ENCODE measurements at places on chromosomes 2 and 18.

GRCh38 chr2:25220313-25220712, 51.9 kb upstream of the POMC start:
- no peak for DNase-seq

GRCh38 chr2:23486684-23487075, 101.7 kb downstream of the KLHL29 start:
- DNase-seq: no peak

- DNase-seq: no peak
Measured at GRCh38 chr18:73835656-73836364, 311.8 kb downstream of the FBXO15 start.

- no peak for DNase-seq
Measured at GRCh38 chr18:43869451-43870008, 592.2 kb upstream of the SYT4 start.

GRCh38 chr2:23069923-23070322, 315.1 kb upstream of the KLHL29 start:
- DNase-seq: no peak

- DNase-seq: no peak
Measured at GRCh38 chr2:106107509-106108131, 86.5 kb downstream of the UXS1 start.

DNA sequence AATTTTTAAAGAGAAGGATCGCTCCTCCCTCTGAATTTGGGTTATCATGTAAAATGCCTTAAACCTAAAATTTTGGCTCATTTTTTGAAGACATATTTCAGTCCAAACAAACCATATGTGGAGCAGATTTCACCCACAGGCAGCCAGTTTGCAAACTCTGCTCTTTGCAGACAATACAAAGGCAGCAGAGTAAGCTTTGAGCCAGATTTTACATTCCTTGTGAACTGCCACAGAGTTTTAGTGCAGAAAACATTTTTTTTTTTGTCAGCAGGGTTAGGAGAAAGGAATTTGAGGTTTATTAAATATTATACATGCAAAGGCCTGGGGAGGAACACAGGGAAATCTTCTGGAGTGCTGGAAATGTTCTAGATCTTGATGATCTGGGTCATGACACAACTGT, 171.9 kb upstream of the FN1 start:
- no peak for DNase-seq

DNA sequence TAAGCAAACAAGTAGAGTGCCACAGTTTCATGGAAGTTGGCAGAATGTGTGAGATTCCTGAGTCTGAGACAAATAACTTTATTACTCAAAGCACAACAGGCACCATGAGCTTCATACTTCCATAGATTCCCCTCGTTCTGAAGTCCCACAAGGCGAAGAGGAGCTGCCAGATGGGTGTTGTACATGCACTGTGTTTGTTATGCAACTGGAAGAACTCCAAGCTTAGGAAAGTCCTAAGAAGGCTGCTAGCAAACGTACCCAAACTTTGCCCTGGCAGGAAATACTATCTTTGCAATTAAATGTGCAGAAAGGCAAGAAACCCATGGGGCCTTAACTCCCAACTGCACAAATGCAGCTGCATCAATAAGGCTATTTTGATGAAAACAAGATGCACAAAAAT, 1.6 kb upstream of the GCA start:
- no peak for DNase-seq

DNA sequence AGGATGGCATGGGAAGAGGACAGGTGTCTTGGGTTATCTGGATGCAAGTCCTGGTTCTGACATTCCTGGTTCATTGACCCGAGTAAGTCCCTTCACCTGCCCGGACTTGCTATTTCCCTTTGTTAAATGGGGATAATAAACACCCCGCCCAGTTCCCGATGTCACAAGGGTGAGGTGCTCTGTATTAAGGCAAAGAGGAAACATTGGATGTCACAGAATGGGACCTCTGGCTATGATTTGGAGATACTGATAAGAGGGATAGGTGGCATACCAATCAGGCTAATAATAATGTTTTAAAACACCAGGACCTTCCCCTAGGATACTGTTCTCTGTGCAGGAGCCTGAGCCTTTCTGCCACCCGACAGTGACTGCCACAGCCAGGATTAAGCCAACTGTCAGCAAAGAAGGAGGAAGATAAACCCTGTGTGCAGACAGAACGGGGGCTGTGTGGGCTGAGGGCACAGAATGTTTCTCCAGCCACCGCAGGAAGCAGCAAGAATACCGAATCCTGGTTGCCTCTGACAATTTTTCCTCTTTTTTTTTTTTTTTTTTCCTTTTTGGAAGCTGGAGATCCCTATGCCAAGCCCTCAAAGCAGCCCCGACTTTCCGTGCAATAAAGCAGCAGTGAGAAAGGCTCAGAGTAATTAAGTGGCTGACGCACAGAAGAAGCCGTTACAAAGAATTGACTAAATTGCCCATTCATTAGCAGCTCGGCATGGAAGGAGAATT, 336.6 kb downstream of the SMAD2 start:
- peak; percentile 32 for DNase-seq

DNA sequence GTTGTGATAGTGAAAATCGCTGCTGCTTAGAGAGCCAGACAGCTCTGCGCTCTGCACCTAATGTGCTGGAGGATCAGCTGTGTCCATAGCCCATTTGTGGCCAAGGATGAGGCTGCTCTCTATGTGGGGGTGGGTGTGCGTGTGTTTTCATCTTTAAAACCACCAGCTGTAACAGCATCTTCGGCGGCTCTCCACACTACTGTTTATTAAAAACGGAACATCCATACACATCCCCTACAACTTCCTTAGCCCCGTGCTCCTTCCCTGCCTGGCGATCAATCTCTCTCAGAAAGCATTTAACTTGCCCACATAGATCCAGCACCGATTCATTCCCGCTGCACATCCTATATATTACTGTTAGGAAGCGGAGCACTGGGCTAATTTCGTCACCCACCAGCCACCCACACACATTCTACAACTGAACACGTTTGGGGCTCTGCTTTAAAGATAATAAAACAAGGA, 1.6 kb downstream of the CELF4 start:
- DNase-seq: peak; percentile 5

DNA sequence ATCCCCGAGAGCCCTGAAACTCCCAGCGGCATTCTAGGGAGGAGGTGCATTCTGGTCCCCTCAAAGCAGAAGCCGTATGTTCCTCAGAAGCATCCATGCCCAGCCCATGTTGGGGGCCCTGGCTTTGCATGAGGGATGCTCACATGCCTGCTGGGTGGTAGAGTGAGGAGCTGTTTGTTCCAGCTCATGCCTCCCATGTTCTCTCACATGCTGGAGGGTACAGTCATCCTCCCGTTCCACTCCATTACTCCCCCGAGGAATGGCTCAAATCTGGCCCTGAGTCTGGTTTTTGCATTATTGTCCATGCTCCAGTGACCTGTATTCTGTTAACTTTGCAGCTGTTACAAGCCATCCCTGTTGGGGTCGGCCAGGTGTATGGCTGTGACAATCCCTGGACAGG, 24.1 kb downstream of the SLC14A2 start:
- no peak for DNase-seq

DNA sequence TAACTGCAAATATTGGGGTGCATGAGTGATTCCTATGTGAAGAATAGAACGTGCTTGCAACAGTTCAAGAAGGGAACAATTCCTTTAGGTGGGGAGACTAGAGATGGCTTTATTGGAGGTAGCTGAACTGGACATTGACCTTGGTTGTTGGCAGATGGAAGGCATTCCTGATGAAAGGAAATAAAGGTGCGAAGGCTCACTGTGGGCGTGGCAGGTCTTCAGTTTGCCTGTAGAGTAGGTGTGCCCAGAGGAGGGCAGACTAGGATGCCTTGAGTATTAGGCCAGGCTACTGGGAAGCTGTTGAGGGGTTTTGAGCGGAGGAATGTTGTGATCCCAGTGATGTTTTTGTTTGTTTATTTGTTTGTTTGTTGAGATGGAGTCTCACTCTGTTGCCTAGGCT, 2.8 kb downstream of the SPR start:
- DNase-seq: no peak

DNA sequence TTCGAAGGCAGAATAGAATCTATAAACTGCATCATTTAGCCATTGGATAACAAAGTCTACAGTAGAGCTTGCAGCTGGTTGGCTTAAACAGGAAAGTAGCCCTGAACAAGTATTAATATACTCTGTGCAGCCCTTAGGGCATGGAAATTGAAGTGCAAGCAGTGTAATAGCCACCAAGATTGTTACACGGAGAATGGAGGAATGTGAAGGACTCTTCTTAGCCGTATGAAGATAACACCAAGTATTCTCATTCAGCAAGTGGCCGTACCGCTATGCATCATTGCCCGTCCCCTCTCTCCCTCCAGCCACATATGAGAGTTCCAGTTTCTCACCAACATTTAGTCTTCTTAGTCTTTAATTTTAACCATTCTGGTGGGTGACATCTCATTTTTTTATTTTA, 40.5 kb downstream of the ANKRD12 start:
- DNase-seq: no peak

- DNase-seq: no peak
Measured at GRCh38 chr2:38290332-38290731, 86.7 kb downstream of the ATL2 start.

DNA sequence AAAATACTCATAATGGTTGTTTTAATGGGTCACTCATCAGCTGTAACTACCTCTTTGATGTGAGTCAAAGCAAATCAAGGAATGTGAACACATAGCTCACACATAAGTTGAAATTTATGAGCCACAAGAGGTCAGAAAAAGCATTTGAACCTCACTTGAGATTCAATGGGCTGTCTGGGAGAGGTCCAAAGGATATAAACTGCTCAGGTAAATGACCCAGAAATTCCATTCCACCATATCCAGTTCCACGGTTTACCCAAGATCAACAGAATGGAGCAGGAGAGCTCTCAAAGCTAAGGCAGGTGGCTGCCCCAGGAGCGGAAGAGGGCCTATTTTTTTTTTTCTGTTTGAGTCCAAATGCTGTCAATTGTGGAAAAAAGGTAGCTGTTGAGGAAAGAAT, 464.1 kb downstream of the TNS1 start:
- no peak for DNase-seq

- no peak for DNase-seq
Measured at GRCh38 chr2:152127628-152128027, 28.8 kb upstream of the CACNB4 start.

GRCh38 chr2:215505044-215505786, 69.3 kb upstream of the FN1 start:
- DNase-seq: no peak

DNA sequence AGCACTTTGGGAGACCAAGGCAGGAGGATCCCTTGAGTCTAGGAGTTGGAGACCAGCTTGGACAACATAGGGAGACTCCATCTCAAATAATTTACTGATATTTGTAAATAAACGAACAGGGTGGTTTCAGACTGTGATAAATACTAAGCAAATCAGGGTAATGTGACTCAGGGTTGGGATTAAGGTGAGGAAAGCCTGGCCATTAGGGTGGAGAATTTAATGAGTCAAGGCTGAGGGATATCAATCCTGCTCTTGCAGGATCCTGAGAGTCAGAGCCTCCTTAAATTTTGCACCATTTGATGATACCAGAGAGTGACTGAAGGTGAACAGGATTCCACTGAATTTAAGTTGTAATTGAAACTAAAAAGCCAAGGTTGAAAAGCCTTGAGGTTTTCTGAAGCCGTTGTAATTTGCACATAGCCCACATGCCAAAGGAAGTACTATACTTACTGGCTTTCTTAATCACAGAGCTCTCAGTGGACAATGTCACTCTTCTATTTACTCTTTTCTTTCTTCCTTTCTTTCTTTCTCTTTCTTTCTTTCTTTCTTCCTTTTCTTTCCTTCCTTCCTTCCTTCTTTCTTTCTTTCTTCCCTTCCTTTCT, 28.6 kb upstream of the AP1S3 start:
- no peak for DNase-seq

GRCh38 chr2:84317135-84317534, 141.9 kb downstream of the SUCLG1 start:
- DNase-seq: no peak

DNA sequence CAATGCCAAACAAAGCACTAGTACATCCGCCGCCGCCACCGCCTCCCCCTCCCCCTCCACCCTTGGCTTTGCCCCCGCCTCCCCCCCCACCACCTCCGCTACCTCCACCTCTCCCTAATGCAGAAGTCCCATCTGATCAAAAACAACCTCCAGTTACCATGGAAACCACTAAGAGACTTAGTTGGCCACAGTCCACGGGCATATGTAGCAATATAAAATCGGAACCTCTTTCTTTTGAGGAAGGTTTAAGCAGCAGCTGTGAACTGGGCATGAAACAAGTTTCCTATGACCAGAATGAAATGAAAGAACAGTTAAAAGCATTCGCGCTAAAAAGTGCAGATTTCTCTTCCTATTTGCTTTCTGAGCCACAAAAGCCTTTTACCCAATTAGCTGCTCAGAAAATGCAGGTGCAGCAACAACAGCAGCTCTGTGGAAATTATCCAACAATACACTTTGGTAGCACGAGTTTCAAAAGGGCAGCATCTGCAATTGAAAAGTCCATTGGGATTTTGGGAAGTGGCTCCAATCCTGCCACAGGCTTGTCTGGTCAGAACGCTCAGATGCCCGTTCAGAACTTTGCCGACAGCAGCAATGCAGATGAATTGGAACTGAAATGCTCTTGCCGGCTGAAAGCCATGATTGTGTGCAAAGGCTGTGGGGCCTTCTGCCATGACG, 168.0 kb downstream of the ASXL3 start:
- DNase-seq: peak; percentile 35

DNA sequence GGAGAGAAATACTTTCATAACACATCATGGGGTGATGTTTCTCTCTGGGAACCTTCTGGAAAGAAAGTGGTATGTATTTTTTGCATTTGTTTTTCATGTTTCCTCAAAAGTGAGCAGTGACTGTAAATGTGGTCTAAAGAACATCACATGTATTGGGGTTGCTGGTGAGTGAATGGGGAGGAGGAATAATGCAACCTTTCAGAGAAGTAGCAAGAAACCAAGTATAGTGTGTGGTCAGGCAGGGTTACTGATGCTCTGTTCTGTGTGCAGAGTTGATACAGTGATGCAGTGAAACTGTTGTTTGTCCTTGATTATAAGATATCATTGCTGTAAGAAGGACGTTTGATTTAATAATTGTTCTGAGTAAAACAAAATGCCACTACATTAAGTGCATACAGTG, 24.1 kb downstream of the ADNP2 start:
- no peak for DNase-seq

GRCh38 chr2:73937899-73938298, 11.2 kb downstream of the DGUOK start:
- DNase-seq: no peak

DNA sequence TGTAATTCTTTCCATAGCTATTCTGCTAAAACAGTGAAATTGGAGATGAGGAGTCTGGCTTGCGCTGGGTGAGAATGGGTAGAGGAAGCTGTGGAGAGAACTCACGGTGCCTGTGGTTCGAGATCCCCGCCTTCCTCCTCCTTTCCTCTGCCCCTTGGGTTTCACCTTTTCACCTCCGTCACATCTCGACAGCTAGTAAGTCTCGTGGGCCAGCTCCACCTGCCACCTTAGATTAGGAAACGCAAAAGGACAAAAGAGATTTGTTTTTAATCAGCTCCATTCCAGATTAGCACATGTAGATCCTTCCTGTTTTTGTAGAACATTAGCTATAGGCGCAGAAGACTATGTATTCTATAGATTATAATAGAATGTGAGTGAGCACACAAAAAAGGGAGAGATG, 20.6 kb downstream of the TRIB2 start:
- no peak for DNase-seq

GRCh38 chr2:104914509-104914908, 60.6 kb downstream of the POU3F3 start:
- DNase-seq: no peak

GRCh38 chr2:130726614-130727180, 2.2 kb upstream of the GPR148 start:
- no peak for DNase-seq

GRCh38 chr2:101440127-101440738, 34.7 kb downstream of the RFX8 start:
- DNase-seq: no peak

- no peak for DNase-seq
Measured at GRCh38 chr2:108129636-108130035, 110.1 kb upstream of the SULT1C3 start.

All from NCI-H524 treated with DMSO at 0.1 percent for 48 hours (cell line).